ENCODE measurements at places on chromosomes 12 and 14.

GRCh38 chr14:105013150-105013785 is 7.6 kb downstream of the CDCA4 start:
- no peak for DNase-seq

GRCh38 chr14:47843236-47843635 is 167.8 kb upstream of the MDGA2 start:
- DNase-seq: no peak

GRCh38 chr12:117096501-117097042 is 2.6 kb downstream of the TESC start:
- no peak for DNase-seq

DNA sequence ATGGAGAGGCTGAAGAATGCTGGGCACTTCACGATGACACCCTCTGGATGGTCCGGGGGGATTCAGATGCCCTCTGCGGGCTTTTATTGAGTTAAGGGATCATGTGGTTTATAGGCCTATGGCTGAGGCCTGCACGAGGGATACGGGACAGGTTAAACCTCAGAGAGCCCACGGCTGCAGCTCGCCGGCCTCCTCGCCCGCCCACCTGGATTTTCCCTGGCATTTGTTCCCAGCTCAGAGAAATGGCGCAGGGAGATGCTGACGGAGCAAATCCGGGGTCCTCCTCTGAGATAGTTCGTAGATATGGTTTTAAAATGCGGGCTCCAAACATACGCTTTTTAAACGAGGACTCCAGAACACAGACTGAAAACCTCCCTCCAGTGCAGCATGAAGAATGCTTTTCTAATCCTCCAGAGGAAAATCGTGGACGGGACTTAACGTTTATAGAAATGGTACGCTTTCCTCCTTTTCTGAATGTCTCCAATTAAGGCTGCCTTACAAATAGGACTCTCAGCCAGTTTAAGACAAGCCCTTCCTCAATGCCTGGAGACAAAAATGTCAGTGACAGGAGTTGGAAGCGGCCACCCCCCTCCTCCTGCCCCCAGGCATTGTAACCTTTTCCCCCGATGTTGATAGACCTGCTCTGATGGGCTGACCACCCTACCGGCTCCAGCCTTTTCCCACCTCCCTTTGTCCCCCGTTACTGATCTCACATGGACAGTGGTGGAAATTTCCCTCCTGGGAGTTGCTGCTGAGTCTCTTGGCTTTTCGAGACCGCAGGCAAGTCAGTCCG is 16.6 kb downstream of the CCND2 start:
- DNase-seq: no peak

GRCh38 chr12:71746974-71747611 is 7.6 kb upstream of the RAB21 start:
- DNase-seq: peak; percentile 49

GRCh38 chr14:56798447-56799342 is 11.6 kb downstream of the OTX2 start:
- no peak for DNase-seq

- DNase-seq: no peak
Observed at GRCh38 chr14:99664937-99665273, 19.2 kb upstream of the CYP46A1 start.

- no peak for DNase-seq
Observed at GRCh38 chr12:3432176-3432742, 58.7 kb upstream of the PRMT8 start.

DNA sequence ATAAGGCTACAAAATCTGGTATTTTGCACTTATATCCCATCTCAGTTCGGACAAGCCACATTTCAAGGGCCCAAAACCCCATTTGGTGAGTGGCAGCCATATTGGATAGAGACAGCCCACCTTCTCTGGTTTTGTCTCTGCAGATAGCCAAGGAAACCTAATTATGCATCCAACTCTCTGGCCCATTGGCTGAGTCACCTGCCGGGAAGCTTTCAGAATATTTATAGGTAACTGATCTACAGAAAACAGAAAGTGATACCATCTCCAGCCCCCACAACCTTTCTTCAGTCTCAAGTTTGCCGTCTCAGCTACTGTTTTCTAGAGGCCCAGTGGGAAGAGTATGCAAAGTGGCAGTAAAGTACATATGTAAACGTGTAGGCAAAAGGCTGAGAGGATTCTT is 33.7 kb upstream of the PPP1CC start:
- DNase-seq: no peak

DNA sequence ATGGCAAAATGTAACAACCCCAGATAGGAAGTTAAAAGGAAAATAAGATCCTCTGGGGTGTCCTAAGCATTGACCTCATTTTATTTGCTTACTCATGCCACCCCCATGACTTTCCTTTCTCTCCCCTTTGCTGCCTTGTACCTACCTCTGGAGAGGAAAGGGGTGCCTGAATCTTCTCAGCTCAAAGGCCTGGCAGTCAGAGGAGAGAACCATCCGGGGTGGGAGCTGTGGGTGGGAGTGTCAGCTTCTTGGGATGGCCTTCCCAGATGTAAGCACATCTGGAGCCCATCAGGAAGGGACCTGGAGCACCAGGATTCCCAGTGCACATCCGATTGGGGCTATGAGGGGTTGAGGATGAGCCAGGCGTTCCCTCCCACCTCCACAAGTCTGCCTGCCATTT is 5.2 kb upstream of the ITGA5 start:
- no peak for DNase-seq

- no peak for DNase-seq
Observed at GRCh38 chr14:26606729-26607312, 9.0 kb upstream of the NOVA1 start.

GRCh38 chr12:6327229-6328041 is 14.4 kb downstream of the TNFRSF1A start:
- no peak for DNase-seq

- DNase-seq: no peak
Observed at GRCh38 chr14:93986955-93987354, 10.1 kb upstream of the CCDC197 start.
